ENCODE measurements at places on chromosomes 12 and 14.

- DNase-seq = peak; percentile 49
Measured at GRCh38 chr14:30143627-30144026, 216.0 kb upstream of the PRKD1 start.

- no peak for DNase-seq
Measured at GRCh38 chr14:30204431-30204980, 276.9 kb upstream of the PRKD1 start.

GRCh38 chr14:80770114-80770908 lies 171.2 kb downstream of the CEP128 start:
- DNase-seq = no peak

- no peak for DNase-seq
Measured at GRCh38 chr12:26612203-26612602, 220.8 kb downstream of the ITPR2 start.

DNA sequence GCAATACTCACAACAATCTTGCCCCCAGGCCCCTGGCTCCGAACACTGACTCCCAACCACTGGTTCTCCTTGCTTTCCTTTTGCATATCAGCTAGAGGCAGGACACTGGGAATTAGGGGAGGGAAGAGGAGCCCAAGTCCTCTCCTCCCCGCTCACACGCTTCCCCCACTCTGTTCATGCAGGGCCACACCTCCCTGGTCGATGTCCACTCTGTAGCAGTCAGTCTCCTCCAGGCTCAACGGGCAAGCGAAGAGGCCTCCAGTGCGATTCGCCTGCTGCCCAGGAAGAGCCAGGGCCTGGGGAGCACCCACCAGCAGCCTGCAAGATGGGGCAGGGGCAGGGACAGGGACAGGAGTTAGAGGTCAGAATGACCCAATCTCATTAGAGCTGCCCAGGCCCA lies 4.8 kb downstream of the ITGA7 start:
- no peak for DNase-seq

DNA sequence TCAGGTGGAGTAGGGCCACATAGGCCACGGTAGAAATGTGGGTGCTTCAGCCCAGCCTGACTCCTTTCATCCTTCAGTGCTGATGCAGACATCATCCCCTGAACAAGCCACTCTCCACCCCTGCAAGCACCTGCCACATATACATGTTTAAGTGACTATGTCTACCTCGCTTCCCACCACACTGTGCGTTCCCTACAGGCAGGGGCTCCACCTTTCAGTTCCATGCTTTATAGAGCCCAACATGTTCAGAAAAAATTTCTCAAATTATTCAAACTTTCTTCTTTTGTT lies 11.6 kb downstream of the SLC7A7 start:
- no peak for DNase-seq

DNA sequence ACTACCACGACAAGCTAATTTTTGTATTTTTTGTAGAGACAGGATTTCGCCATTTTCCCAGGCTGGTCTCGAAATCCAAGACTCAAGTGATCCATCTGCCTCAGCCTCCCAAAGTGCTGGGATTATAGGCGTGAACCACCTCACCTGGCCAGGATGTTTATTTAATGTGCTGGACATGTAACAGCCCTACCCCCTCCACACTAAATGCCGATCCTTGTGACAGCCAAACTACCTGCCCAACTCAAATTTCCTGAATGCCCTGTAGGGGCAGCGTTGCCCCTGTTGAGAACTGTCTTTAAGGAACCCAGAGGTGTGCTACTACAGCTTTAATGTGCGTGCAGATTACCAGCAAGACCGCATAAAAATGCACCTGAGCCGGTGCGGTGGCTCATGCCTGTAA lies 48.1 kb downstream of the KCNK13 start:
- no peak for DNase-seq

DNA sequence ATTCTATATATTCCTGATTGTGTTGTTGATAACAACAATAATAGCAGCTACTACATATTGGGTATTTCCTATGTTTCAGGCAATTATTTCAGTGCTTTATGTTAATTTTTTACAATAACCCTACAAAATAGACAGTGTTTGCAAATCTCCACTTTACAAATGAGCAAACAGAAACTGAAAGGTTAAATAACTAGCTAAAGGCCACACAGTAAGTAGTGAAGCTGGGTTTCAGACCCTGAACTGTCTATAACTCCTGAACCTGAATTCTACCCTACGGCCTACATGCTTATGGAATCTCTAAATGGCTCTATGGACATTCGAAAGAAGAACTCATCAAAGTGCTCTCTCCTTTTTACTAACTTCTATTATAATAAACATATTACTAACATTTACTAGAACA lies 19.7 kb upstream of the NUDT4 start:
- no peak for DNase-seq

DNA sequence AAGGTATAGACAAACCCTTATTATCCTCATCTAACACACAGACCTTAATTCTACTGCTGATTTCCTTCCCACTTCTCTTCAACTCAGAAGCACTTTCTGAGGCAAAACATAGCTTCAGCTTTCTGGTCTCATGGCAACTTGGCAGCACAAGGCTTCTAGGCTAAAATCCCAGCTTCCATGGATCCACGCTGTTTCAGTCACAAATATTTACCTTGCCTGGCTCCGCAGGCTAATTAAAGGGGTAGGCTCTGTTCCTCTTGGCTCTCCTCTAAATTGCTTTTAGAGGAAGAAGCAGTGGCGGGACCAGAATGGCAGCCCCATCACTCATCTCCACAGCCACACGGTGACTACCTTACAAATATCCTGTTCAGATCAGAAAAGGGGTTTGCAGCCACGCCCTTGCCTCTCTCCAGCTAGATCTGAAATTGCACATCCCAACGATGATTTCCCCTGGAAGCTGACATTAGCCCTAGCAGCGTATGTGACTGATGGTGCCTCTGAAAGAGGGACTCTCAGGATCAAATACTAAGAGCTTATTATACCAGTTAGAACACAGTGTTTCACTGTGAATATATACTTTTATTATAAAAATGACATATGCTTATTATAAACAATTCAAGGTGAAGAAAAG lies 221.5 kb upstream of the NUDT4 start:
- no peak for DNase-seq

DNA sequence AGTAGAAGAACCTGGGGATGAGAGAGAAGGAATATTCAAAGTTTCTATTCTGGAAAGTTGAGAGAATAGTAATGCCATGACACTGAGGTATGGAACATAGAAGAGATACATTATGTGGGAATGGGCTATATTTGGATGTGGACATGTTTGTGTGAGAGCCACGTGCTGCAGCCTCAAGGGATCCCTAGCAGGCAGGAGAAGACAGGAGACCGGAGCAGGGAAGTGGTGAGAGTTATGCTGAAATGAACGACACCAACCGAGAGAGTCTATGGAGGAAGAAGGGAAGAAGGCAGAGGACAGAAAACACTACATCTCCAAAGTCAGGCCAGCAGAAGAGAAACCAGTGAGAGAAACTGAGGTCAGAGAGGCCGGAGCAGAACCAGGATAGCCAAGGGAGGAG lies 10.0 kb upstream of the RIPK3 start:
- DNase-seq = no peak

- no peak for DNase-seq
Measured at GRCh38 chr14:80944861-80945617, 3.5 kb upstream of the CEP128 start.

Data from fibroblast of the aortic adventitia (primary cell).